ENCODE measurements at places on chromosomes 3 and 15.

DNA sequence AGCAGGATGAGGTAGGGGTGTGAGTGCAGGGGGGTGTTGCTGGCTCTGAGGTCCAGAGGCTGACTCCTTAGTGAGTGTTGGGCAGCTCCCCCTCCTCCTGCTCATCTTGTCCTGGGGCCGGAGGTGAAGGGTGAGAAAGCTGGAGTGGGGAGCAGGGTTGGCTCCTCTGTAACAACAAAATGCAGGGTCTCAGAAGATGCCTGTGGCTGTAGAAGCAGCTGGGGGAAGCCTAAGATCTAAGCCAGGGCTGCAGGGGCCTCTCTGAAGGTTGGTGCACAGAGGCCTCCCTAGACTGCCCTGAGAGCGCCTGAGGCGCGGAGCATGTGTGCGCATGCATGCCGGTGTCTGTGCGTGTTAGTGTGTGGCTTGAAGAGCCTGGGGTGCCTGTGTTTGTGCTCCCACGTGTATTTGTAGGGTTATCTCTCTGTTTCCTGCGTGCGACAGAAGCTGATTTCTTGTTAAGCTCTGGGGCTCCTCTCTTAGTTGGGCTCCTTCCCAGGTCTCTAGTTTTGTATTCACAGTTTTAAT lies 5.3 kb upstream of the HDAC11 start:
- no peak for DNase-seq

- DNase-seq = no peak
Observed at GRCh38 chr3:20060974-20061685, 20.9 kb downstream of the KAT2B start.

DNA sequence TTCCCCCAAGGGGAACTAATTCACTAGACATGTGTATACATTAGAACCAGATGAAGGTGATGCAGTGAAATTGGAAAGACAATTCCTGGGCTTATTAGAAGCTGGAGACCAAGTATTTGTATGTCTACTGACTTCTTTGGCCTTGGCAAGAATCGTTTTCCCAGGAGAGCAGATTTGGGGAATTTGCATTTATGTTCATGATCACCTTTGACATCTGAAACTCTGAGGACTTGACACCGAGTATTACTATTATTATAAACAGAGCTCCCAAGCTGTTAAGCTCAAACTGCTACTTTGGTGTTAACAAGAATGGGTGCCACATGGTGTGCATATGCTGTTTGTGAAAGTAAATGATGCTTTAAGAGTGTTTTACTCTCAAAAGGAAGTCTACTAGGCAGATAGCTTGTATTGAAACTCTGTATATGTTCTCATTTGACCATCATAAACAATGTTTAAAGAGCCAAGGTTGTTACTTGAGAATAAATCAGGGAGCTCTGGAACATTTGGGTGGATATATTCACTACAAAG lies 519.8 kb upstream of the GOLIM4 start:
- no peak for DNase-seq

GRCh38 chr3:143084856-143085731 lies 34.5 kb upstream of the CHST2 start:
- no peak for DNase-seq

DNA sequence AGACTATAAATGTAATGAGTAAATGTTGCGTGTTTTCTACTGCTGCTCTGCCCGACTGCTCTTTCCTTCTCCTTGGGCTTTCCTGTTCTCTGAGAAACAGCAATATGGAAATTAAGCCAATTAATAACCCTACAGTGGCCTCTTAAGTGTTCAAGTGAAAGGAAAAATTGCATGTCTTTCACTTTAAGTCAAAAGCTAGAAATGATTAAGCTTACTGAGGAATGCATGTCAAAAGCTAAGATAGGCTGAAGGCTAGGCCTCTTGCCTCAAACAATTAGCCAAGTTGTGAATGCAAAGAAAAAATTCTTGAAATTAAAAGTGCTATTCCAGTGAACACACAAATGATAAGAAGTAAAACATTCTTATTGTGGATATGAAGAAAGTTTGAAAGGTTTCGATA lies 55.0 kb downstream of the ATP2C1 start:
- no peak for DNase-seq

GRCh38 chr3:16084887-16085286 lies 89.6 kb upstream of the GALNT15 start:
- DNase-seq = no peak

- DNase-seq = no peak
Observed at GRCh38 chr3:95434491-95434890, 1371.6 kb downstream of the NSUN3 start.

DNA sequence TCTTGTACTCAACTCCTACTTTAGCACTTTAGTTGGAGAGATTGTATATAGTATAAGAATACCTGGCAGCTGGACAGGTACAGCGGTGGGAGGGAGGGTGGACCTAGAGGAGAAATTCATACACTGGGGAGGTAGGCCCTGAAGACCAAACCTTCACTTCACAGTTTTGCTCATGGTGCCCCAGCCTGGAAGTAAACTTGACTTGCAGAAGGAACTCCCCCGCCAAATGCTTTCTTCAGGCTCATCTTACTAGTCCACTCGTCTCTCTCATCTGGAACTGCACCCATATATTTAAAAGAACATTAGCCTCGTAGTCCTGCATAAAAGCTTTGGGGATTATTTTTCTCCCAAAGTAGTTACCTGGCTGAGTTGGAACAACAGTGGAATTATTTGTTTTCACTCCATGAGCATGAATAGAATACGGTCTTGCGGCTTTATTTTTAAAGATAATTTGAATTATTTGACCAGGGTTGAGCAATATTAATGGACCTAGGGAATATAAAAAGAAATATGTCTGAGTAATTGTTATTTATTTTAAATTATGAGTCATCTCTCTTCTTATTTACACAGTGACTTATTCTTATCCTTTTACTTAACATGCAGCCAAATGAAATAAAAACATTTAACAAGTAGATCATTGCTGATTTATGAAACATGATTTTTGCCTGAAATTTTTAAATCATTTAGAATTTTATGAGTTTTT lies 25.5 kb upstream of the CP start:
- no peak for DNase-seq

DNA sequence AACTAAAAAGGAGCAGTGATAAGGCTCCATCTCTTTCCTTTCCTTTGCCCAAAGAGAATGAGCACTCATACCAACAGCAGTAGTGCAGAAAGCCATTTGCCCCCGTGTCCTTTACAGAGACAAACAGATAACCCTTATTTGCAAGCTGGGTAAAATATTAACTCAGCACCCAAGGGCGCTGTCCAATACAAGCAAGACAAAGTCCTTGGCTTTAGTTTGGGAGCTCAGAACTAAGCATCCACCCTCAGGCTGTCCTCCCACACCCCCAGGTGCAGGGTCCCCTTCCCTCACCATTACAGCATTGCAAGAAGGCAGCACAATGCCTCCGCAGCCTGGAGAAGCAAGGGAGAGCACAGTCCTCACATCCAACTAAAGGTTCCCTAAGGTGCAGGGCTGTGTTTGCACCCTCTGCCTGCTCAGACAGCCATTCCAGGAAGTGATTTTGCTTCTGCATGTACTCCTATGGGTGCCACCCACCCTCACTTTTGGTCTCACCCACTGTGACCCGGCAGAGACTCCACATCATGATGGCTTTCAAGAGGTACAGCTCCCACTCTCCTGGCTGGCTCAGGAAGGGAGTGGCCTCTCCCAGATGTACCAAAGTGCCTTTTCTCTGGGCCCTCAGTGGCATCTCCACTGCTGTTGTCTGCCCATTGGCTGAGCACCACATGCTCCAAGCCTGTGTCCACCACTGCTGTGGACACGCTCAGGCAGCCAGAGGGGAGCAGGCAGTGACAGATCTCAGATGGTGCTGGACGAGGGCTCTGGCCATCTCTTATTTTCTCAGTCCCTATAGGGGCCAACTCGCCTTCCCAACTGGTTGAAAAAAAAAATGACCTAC lies 34.1 kb upstream of the HES1 start:
- no peak for DNase-seq

- no peak for DNase-seq
Observed at GRCh38 chr15:86235667-86236066, 156.0 kb downstream of the AGBL1 start.

GRCh38 chr15:87707071-87707470 lies 549.5 kb downstream of the NTRK3 start:
- DNase-seq = no peak

GRCh38 chr3:126530171-126531050 lies 6.5 kb downstream of the CHST13 start:
- DNase-seq = no peak

- DNase-seq = no peak
Observed at GRCh38 chr3:54163441-54163840, 41.1 kb downstream of the CACNA2D3 start.

- DNase-seq = no peak
Observed at GRCh38 chr3:126474498-126475412, 936 bp downstream of the ZXDC start.

- DNase-seq = no peak
Observed at GRCh38 chr3:87771337-87772192, 287.2 kb downstream of the CGGBP1 start.

- no peak for DNase-seq
Observed at GRCh38 chr15:29688506-29689286, 133.6 kb downstream of the TJP1 start.

Data from NCI-H1436 (cell line).